ENCODE measurements at places on chromosomes 11 and 22.

GRCh38 chr11:34251589-34251980 lies 106.2 kb downstream of the ABTB2 start:
- no peak for DNase-seq

- no peak for DNase-seq
Measured at GRCh38 chr11:116473790-116474346, 298.9 kb downstream of the BUD13 start.

- no peak for DNase-seq
Measured at GRCh38 chr11:95335989-95336388, 105.0 kb upstream of the SESN3 start.

DNA sequence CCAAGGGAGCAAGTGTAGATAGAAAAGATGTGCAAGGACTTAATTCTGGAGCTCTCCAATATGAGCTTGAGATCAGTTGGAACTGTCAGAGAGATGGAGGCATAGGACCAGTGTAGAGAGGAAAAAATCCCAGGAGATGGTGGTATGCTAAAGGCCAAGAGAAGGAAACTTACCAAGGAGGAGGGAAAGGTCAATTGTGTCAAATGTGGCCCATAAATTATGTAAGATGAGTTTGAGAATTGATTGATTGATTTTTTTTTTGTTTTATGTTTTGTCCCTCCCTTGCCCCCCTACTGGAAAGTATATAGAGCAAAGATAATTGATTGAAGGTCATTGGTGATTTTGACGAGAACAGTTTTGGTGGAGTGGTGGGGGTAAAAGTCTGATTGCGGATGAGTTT lies 2.8 kb upstream of the USP2 start:
- DNase-seq: no peak

DNA sequence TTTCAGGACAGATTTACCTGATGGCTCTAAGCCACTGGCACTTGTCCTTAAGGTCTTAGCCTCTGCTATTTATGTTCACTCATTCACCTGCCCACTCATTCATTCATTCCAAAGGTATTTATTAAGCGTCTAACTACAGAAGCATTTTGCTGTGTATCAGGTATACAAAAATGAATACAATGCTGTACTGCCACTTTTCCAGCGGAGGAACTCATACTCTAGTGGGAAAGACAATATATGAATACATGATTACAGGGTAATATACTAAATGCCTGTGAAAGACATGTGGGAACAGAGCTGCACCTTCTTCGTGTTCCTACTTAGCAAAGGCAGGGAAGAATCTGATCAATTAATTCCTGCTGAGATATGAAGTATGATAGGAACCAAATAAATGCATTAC lies 43.7 kb downstream of the CLMP start:
- DNase-seq: no peak

DNA sequence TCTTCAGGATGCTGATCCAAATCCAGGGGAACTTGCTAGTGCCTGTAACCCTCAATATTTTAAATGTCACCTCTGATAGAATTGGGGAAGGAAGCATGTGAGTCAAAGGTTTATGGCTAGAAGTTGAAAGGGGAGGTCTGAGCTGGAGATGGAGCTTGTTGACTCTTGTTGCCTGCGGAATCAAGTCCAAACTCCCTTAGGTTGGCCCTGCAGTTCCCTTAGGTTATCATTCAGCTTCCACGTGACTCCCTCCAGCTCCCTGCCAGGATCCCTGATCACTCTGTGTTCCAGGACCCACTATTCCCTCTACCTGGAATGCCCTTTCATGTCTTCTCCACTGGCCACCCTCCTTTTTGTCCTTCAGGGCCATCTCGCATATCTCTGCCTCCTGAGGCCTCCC lies 26.2 kb upstream of the LIPT2 start:
- DNase-seq: no peak

DNA sequence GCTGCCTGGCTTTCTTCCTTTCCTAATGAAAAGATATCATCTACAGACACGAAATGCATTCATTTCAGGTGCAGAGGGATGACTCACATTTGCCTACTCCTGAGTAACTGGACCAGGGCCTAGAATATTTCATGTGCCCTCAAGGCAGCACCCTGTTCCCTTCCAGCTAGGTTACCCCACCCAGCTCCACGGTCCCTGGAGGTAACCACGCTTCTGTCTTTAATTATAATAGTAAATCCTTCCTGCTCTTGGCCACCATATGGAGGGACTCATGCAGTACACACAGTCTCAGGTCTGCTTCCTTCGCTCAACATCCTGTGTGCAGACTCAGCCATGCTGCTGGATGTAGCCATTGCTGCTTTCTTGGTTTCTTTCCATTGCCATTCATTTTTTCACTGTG lies 22.3 kb downstream of the DHCR7 start:
- peak; percentile 55 for DNase-seq
